ENCODE measurements at places on chromosomes 3 and 15.

- no peak for DNase-seq
Observed at GRCh38 chr15:25693321-25694238, 169.5 kb downstream of the ATP10A start.

GRCh38 chr15:51759557-51760070, 8.2 kb downstream of the TMOD2 start:
- no peak for DNase-seq

DNA sequence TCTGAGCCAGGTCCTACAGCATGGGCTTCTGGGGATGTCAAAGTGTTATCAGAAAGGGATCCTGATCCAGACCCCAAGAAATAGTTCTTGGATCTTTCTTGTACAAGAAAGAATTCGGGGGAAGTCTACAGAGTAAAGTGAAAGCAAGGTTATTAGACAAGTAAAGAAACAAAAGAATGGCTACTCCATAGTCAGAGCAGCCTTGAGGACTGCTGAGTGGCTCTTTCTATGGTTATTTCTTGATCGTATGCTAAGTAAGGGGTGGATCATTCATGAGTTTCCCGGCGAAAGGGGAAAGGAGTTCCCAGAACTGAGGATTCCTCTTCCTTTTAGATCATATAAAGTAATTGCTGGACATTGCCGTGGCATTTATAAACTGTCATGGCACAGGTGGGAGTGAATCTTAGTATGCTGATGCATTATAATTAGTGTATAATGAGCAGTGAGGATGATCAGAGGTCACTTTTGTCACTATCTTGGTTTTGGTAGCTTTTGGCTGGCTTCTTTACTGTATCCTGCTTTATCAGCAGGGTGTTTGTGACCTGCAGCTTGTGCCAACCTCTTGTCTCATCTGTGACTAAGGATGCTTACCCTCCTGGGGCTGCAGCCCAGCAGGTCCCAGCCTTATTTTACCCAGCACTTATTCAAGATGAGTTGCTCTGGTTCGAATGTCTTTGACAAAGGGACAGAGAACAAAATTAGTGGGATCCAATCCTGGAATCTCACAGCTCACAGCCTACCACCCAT, 41.0 kb downstream of the CRYGS start:
- no peak for DNase-seq

- DNase-seq, result no peak
Observed at GRCh38 chr3:101381809-101382208, 61.4 kb upstream of the IMPG2 start.

DNA sequence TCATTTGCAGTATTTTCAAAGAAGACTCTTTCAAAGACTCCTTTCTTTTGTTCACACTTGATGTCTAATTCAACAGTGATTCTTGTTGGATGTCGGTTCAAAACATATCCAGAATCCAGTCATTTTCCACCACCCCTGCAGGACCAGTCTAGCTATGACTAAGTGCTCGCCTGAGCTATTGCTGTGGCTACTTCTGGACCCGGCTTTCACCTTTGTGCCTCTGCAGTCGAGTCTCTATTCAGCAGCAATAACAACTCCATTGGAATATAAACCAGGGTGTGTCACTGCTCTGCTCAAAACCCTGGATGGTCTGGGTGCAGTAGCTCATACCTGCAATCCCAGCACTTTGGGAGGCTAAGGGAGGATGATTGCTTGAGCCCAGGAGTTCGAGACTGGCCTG, 55.0 kb downstream of the PRICKLE2 start:
- DNase-seq, result no peak

GRCh38 chr3:197458179-197458707, 97.5 kb downstream of the BDH1 start:
- DNase-seq, result peak; percentile 30

DNA sequence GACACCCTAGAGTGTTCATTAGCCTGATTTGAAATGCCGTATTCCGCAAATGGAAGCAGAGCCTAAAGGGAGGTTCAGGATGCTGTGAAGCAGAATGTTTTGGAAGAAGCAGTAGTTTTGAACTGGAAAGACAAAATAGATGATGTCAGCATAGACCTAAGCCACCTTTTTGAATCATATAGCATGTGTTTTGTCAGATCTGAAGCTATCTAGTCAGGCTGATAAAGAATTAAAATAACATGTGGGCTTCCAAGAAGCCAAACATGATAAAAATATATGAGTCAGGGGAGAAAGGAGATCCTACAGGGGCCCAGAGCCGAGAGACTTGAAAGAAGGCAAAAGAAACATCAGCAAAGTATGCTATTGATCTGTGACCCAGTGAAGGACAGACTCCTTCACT, 47.2 kb upstream of the RASA2 start:
- no peak for DNase-seq

DNA sequence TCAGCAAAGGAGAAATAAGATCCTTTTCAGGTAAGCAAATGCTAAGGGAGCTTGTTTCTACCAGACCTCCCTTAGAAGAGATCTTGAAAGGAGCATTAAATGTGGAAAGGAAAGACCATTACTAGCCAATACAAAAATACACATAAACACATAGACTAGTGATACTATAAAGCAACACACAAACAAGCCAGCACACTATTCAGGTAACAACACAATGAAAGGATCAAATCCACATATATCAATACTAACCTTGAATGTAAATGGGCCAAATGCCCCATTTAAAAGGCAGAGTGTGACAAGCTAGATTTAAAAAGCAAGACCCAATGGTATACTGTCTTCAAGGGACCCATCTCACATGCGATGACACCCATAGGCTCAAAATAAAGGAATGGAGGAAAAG, 317.6 kb downstream of the TBL1XR1 start:
- no peak for DNase-seq

- no peak for DNase-seq
Observed at GRCh38 chr3:134008630-134009156, 21.0 kb downstream of the SLCO2A1 start.

DNA sequence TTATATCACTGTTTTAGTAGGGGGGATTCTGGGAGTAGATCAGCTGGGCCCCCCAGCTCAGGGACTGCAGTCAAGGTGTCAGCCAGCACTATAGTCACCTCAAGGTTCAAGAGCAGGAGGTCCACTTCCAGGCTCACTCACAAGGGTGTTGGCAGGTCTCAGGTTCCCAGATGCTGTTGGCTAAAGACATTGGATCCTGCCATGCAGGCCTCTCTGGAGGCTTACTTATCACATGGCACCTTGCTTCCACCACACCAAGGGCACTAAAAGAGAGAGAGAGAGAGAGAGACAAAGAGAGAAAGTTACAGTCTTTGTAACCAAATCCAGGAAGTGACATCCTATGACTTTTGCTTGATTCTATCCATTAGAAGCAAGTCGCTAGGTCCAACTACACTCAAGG, 7.5 kb upstream of the PPP1R14D start:
- DNase-seq, result no peak

DNA sequence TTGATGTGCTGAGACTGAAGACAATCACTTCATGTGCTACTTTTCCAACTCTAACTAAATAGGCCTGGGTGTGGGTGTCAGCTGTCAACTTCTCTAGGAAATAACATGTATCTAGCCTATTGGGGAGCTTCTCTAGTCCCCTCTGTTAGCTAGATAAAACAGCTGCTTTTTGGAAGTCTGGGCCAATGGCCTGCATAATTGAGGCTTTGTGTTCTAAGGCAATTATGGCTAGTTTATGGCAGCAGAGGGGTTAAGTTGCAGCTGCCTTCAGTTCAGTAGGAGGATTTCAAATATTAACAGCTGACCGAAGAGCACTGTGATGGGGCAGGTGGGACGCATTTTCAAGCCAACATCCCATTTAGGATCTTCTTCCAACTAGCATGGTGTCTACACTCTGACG, 6.4 kb downstream of the COL8A1 start:
- no peak for DNase-seq

DNA sequence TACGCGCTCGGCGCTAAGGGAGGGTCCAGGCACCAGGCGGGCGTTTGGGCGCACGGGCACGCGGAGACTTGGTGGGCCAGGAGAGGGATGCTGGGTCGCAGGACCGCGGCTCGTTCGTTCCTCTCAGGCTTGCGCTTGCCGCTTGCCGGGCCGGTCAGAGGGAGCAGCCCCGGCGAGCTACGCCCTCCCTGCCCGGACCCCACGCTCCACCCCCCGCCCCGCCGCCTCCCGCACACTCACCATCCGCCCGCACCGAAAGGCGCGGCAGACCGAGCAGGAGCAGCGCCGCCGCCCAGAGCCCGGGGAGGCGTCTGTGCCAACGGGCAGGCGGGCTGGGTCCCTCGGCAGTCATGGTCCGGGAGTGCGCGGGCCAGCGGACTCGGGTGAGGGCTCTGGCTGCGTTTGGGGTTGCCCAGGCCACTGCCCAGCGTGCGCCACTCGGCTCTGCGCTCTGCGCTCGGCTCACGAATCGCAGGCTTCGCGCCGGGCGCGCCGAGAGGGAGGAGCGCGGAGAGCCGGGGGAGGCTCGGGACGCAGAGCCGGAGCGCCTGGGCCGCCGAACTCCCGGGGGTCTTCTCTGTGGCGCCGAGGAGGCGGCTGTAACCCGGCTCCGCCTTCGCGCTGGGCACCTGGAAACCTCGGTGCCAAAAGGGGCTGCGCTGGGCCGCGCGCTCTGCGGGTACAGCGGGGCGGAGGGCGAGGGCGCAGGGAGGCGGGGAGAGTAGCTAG, at the start of gene SUSD5:
Gene SUSD5, minus strand, starts transcription at position 365 of the 729 bp plus-strand sequence. Its CDS starts 13 bp downstream, at position 352.
- DNase-seq, result peak; percentile 6

- DNase-seq, result no peak
Observed at GRCh38 chr3:133840767-133841166, 35.2 kb downstream of the SRPRB start.

Data from H54 (cell line).